Mesenteric fat pad (tissue), 1 donor: ENCODE measurements at places on chromosomes 13 and 19. TPM values are rescaled to one million over a fixed set of nuclear protein-coding genes. Genes with fewer than 3 reads are reported as not detected.

GRCh38 chr19:42403586-42403985 is 13.5 kb upstream of the CNFN start:
- DNase-seq = no peak

DNA sequence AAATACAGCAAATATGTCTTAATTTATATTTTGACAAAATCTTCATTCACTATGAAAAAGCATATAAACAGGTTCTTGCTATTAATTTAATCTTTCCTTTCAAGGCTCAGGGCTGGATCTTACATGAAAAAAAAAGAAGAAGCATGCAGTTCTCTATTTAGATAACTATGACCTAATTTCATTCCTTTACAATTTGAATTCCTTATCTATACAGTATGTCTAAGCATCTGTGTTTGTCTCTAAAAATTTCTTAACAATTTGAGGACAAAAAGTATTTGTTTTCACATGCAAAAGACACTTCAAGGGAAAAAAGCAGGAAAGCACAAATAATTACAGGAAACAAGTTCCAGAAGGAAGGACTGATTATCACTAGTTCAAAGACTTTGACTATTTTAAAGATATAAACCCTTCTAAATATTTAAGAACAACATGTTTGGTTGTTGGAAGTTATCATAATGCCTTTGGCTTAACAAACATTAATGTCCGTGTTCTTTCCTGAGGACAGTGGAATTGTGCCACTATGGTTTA is 157.5 kb downstream of the TBC1D4 start:
- DNase-seq = no peak

- no peak for DNase-seq
Observed at GRCh38 chr13:60384911-60385310, 12.1 kb upstream of the TDRD3 start.

DNA sequence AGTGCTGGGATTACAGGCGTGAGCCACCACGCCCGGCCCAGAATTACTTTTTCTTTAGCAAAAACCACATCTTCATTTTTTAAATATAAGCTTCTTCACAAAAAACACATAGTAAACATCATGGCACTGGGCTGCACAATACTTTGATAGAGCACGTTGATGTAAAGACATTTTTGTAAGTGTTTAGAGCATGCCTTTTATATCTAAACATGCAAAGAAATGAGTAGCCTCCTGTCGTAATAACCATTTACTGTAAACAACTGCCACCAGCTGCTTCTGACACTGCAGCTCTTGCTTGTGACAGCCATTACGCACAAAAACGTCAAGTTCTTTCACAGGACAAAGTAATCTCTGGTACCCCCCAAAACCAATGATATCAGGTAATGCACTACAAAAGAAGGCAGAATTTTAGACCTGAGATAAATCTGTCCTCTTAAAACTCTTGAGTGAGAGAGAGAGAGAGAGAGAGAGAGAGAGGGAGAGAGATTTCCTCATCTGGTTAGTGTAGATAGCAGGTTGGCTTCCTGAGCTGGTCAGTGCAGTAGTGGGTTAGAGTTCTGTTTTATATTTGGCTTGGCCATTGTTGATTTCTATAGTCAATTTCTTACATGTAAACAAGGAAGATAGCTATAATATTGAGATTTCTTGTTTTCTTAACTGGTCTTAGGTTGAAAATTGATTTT is 6.7 kb upstream of the ZNF548 start:
- DNase-seq = no peak

The ZNF575 gene
- 1.7 TPM for total RNA-seq

GRCh38 chr13:48790199-48790598 is 136.5 kb downstream of the CYSLTR2 start:
- DNase-seq = no peak
